ENCODE measurements at places on chromosomes 16 and 17.

- DNase-seq, result no peak
Measured at GRCh38 chr16:75379911-75380847, 53.1 kb downstream of the CFDP1 start.

GRCh38 chr17:54903375-54903774 lies 2.7 kb downstream of the TOM1L1 start:
- no peak for DNase-seq

DNA sequence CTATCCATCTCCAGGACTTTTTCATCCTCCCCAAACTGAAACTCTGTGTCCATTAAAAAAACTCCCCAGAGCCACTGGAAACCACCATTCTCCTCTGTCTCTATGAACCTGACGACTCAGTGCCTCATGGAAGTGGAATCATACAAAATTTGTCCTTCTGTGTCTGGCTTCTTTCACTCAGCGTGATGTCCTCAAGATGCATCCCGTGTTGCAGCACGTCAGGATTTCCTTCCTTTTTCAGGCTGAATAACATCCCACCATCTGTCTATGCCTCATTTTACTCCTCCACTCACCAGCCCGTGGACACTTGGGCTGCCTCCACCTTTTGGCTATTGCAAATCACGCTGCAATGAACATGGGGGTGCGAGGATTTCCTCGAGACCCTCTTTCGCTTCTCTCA lies 12.6 kb upstream of the ALDH3A1 start:
- no peak for DNase-seq

GRCh38 chr16:29663016-29663806 lies at the start of gene SPN:
Gene SPN (plus strand): TSS chr16:29663247. CDS start chr16:29663729, 482 bp downstream.
- DNase-seq, result no peak

GRCh38 chr16:10995565-10995964 lies 51.2 kb downstream of the CLEC16A start:
- no peak for DNase-seq

- DNase-seq, result peak; percentile 31
Measured at GRCh38 chr17:2724784-2725164, 13.2 kb upstream of the CLUH start.

DNA sequence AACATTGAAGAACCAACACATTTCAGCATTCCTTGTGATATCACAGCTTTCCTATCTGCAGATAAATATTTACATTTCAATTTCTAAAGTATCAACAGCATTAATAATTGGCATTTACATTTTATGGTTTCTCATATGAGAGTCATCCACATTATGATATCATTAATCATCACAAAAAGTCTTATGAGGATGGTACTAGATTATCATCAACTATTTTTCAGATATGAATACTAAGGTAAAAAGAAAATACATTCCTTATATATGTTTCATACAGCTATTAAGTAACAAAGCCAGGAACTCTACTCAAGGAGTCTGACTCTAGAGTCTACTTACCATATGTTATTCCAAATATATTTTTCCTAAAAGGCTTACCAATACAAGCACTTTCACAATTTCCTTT lies 40.7 kb downstream of the ABCA5 start:
- DNase-seq, result no peak

- no peak for DNase-seq
Measured at GRCh38 chr17:3982541-3983017, 18.3 kb upstream of the ATP2A3 start.

GRCh38 chr16:84633622-84634021 lies 14.7 kb upstream of the KLHL36 start:
- DNase-seq, result no peak

DNA sequence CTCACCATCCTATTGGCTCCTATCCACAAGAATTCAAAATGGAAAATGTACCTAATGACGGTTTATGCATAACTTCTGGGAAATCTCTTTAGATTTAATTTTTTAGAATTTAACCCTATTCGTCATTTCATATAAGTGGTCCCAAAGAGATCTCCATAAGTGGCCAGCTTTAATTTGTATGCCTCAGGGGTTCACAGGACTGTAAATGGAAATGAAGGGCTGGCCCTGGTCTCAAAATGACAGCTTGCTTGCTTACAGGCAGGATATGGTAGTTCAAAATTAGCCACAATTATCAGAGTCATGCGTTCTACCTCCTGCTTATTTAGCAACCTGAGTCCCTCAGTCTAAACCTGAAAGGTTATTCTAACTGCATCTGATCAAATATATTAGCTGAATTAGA lies 6.6 kb upstream of the NACA2 start:
- no peak for DNase-seq

DNA sequence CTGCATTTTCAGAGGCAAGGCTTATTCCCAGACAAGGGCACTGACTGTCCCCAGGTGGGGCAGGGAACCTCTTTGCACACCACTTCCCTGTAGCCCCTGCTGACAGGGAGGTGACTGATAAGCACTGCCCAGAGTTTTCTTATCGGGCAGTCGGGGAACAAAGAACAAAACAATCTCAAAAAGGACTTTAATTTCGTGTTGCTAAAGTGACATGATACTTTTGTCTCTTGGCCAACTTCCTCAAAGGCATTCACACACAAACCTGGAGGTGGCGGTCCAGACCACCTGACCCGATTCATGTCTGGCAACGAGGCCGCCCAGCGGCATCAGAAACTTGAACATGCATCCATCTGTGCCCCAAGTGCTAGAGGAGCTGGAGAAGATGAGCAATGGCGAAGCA lies 28.9 kb downstream of the ZDHHC7 start:
- DNase-seq, result no peak

DNA sequence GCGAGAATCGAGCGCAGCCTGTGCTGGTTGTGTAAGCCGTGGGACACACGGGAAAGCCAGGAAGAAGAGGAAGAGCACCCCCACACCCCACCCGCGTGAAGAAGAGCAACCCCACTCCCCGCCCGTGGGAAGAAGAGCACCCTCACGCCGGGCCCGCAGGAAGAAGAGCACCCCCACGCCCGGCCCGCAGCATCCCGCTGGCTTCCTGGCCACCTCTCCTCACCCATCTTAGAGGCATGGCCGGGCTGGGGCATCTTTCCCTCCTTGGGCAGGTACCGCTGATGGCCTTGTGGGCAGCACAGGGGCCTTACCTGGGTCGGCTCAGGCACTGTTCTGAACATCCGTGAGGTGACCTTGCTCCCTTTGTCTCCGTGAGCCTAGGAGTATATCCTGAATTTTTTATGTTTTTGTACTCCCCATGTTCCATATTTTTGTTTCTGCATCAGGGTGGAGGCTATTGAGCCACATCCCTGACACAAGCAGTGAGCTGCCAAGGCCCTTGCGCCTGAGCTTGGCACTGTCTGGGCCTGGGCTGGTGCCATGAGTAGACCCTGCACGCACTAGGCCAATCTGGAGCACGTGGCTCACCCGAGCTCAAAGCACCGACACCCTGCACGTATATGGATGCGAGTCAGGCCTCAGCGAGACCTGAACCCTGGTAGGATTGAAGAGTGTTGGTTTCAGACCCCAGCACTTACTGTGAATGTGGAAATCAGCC lies 71.4 kb upstream of the KCTD5 start:
- DNase-seq, result no peak

GRCh38 chr16:64933885-64934284 lies 188.0 kb downstream of the CDH11 start:
- DNase-seq, result no peak

DNA sequence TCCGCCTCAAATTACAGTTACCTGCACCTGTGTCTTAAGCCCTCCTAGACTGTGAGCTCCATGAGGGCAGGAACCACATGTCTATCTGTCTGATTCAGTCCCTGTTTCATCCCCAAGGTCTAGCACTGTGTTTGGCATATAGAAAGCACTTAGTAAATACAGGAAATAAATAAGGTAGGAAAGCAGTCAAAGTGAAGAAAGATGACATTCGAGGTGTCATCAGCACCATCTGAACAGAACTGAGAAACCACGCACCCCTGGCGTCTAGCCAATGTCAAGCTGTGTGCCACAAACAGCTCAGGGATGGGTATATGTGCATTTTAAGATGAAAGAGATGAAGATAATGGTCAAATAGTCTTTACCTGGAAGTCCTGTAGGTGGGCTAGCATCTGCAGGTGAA lies 79.6 kb upstream of the ATP2A3 start:
- DNase-seq, result no peak

- no peak for DNase-seq
Measured at GRCh38 chr16:22386976-22387375, 12.6 kb upstream of the CDR2 start.

- DNase-seq, result no peak
Measured at GRCh38 chr17:66775881-66776400, 59.0 kb upstream of the CACNG5 start.

GRCh38 chr17:39284685-39285084 lies 58.9 kb upstream of the STAC2 start:
- DNase-seq, result no peak

- no peak for DNase-seq
Measured at GRCh38 chr16:82055728-82056549, 20.9 kb downstream of the HSD17B2 start.

DNA sequence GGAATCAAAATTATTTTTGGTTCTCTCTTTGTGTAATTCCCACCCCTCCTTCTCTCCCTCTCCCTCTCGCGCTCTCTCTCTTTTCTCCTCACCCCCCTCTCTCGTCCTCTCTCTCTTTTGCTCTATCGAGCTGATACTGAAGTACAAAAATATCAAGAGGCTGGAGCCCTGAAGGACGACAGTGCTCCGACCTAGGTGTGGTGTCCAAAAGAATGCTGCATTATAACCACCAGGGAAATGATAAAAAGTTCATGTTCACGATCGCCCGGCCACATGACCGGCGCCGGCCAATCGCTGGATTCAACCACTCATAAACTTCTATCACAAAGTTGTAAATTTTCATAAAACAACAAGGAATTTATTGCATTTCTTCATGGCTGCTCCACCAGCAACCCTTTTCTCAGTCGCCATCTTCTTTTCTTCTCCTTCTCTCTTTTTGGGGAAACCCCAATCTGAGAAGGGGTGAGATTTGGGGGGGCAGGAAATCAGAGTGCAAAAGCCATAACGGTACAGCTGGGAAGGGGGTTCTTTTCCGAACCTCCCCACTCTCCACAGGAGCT lies at the start of gene HOXB6:
HOXB6 (minus strand) TSS at position 217 of the 560 bp plus-strand sequence. CDS start 6,836 bp downstream, outside the sequence.
- DNase-seq, result no peak

GRCh38 chr17:32156656-32157055 lies 14.4 kb downstream of the RHOT1 start:
- no peak for DNase-seq

DNA sequence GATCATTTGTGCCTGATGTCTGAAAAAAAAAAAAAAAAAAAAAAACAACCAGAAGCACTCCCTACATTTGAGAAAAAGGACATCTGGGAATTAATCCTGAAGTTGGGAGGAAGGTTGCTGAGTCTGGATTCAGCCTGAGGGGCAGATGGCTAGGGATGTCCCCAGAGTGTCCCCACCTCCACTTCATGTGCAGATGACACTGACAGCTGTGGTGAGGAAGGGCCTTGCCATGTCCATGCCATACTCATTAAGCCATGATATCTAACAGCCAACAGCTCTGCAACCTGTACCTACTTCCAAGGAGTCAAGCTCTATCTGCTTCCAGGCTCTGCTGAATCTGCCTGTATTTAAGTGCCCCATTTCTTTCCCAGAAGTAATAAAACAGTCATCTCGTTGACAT lies 356.0 kb downstream of the CA10 start:
- DNase-seq, result no peak

GRCh38 chr17:6374761-6375312 lies 60.1 kb downstream of the AIPL1 start:
- DNase-seq, result peak; percentile 9

DNA sequence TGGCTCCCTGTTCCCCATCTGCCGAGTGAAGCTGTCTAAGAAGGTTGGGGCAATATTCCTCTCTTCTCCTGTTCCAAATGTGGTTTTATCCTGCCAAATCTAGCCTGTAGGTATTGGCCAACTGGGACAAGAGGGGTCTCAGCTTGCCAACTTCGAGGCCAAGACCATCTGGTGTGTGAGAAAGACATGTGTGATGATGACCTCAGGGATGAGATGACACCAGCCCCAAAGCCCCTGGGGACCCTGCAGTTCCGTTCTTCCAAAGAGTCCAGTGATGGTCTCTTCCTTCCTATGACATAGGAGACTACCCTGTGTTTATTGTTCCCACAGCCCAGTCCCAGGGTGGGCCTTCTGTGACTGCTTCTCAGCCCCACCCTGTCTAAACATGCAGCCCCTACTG lies 34.8 kb upstream of the ADAMTS18 start:
- no peak for DNase-seq

DNA sequence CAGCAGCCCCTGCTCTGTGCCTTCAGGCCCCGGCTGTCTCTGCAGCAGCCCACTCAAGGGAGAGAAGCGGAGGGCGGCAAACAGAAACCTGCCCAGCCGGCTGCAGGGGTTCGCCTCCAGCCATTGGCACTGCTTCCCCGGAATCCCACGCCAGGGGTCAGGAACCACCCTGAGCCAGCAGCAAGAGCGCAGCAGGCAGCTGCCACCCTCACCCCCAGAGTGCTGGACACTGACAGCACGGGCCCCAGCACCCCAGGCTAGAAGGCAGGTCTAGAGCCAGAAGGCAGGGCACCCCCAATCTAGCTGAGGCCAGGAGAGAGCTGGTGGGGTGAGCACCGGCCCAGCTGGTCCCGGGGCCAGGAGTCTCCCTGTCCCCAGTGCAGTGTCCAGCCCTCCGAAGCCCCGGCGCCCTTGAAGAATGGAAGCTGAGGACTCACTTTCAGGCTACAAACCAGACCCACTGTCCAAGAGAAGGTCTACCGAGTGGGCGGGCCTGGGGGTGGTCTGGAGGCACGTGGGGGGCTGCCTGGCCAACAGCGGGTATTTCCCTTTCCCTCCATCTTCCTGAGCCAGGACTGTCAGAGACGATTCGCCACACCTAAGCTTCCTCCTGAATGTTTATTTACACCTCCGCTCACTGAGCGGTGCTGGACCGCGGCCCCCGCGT lies 8.4 kb downstream of the UBALD2 start:
- DNase-seq, result no peak

GRCh38 chr17:50668838-50669581 lies 34.3 kb downstream of the ABCC3 start:
- no peak for DNase-seq

- DNase-seq, result no peak
Measured at GRCh38 chr16:75250809-75251279, 580 bp downstream of the BCAR1 start.

DNA sequence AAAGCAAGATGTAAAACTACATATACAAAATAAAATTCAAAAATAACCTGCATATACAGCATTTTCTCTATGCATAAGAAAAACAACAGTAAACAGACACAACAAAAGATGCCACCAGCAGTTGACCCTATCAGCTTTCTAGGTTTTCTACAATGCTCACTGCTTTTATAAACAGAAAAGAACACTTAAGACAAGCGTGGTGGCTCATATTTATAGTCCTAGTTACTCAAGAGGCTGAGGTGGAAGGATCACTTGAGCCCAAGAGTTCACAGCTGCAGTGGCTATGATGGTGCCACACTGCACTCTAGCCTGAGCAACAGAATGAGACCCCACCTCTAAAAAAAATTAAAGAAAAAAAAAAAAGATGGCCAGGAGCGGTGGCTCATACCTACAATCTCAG lies 46.5 kb upstream of the ATP2A3 start:
- DNase-seq, result no peak

- DNase-seq, result no peak
Measured at GRCh38 chr16:4681471-4682083, 11.8 kb upstream of the NUDT16L1 start.

- DNase-seq, result no peak
Measured at GRCh38 chr17:34076743-34077631, 178.1 kb upstream of the CCL2 start.

GRCh38 chr17:47850373-47850691 lies 631 bp downstream of the SP6 start:
- DNase-seq, result no peak

Measured in HAP-1 (cell line).